NCI-H460 (cell line): ENCODE measurements at places on chromosomes 11 and 22. TPM values are rescaled to one million over a fixed set of nuclear protein-coding genes. Genes with fewer than 3 reads are reported as not detected.

CHADL gene
- total RNA-seq: 0.09 and 0.15 TPM in 2 replicates

BIRC3 gene
- 1.6 and 2.0 TPM in 2 replicates for total RNA-seq

- DNase-seq: no peak
Observed at GRCh38 chr22:36872084-36872483, 11.3 kb downstream of the NCF4 start.

DNA sequence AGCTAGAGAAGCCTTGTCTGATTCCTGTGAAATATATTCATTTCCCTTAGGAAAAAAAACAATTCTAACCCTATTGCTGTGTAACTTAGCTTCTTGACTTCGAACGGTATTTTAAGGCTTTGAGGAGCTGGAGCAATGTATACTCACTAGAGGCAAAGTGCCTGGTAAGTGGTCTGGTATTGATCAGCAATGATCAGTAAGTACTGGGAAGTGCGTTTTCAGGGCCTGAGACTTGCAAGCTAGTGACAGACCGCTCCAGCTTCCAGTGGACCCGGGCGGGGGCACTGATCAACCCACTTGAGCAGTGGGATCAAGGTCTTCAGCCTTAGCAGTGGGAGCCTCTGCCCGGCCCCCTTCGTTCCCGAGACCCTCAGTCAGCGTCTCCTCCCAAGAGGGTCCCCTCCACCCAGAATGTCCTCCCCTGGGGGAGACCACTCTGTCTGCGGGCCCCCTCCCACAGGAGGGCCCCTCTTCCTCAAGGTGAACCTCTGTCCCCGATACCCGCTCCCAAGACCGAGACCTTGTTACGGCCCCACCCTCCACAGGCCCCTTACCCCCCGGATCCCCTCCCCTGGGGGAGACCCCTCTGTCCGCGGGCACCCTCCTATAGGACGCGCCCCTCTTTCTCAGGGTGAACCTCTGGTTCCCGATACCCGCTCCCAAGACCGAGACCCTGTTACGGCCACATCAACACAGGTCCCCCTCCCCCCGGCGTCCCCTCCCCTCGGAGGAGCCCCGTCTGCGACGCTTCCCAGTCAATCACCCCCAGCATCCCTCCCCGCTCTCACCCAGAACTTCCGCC lies 452 bp upstream of the ATXN10 start:
- no peak for DNase-seq

DNA sequence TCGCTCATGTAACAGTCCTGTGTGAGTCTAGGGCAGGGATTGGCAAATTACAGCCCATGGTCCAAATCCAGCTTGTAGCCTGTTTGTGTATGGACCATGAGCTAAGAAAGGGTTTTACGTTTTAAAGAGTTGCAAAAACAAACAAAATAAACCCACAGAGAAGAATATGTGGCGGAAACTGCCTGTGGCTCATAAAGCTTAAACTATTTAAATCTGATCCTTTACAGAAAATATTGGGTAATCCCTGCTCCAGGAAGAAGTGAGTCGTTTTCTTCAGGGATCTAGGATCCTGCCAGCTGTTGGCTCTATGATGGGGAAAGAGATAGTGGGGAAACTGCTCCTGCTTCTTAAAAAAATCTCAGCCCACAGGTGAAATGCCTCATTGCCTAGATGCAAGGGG lies 3.4 kb upstream of the OR6Q1 start:
- DNase-seq: no peak

ARHGEF17 gene
- 3.7 and 4.0 TPM in 2 replicates for total RNA-seq

DNA sequence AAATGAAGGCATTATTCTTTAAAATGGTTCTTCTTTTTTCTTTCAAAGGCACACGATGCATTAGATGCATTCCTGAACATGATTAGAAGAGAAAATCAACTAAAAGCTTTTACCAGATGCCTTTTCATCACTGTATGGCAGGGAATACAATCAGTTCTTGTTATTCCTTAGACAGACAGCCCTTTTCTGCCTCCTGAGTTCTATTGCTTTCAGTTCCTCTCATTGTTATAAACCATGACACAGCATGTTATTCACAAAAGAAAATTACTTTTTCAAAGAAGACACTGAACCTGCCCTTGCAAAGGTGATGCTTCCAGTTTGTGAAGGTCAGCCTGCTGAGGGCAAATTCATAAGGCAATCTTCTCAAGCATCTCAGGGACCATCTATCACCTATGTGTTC lies 70.1 kb downstream of the FAM181B start:
- DNase-seq: no peak

GRCh38 chr22:42951093-42951710 lies 63.7 kb downstream of the PACSIN2 start:
- no peak for DNase-seq

DNA sequence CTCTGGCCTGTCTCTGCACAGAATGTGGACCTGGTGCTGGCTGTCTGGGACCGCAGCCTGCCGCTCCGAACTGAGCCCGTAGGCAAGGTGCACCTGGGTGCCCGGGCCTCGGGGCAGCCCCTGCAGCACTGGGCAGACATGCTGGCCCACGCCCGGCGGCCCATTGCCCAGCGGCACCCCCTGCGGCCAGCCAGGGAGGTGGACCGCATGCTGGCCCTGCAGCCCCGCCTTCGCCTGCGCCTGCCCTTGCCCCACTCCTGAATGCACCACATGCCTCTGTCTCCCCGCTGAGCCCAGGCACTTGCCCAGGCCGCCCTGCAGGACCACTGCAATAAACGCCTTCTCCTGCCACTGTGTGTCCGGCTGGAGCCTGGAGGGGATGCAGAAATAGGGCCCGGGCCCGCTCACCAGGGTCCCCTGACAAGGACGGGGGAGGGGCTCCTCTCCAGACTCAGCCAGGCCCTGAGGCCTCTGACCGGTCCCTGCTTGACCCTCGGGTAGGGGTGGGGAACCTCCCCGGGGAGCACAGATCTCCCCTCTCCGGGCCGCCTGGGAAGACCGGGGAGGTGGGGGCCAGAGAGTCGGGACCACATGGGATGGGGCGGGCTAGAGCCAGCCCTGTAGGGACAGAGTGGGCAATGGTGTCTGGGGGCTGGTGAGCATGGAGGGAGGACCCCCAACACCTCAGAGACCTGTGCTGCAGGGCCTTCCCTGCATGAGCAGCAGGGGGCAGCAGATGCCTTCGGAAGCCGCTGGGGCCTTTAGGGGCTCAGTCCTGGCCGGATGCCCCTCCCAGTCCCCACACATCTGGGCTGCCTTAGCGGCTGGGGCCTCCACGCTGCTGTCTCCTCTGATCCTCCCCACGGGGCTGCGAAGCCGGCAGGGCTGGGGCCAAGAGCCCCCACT lies 1.4 kb upstream of the TNNI2 start:
- DNase-seq: peak; percentile 19
